T follicular helper cell (primary cell): ENCODE measurements at places on chromosomes 5 and 9.

DNA sequence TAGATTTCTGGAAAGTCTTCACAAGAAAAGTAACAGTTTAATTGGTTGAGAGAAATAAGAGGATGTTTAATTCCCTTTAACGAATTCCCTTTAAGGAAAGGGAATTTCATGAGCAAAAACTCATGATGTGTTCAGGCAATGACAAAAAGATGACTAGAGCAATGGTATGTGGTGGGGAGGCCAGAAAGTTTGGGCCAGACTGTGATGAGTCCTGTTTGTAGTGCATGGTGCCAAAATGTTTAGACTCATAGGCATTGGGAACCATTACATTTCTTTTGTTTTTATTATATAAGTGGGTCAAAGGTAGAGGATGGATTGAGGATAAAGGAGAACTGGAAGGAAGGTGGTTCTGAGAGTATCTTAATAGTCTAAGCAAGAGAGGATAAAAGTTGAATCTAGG is 10.9 kb downstream of the CNTRL start:
- DNase-seq = no peak

DNA sequence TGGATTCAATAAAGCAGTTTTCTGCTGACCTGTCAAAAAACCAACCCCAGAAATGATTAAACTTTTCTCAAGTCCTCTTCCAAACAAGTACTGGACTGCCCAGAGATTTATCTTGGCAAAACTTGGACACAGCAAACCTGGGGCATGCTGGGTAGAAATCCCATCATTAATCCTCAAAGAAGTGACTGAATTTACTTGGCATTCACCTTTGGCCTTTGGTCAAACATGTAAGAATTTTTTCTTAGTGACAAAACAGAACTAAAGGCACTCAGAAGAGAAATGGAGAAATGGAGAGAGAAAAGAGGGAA is 248.6 kb upstream of the NREP start:
- no peak for DNase-seq

- DNase-seq = no peak
These were observed 75.4 kb upstream of the TBC1D2 start for GRCh38 chr9:98330831-98331230.

DNA sequence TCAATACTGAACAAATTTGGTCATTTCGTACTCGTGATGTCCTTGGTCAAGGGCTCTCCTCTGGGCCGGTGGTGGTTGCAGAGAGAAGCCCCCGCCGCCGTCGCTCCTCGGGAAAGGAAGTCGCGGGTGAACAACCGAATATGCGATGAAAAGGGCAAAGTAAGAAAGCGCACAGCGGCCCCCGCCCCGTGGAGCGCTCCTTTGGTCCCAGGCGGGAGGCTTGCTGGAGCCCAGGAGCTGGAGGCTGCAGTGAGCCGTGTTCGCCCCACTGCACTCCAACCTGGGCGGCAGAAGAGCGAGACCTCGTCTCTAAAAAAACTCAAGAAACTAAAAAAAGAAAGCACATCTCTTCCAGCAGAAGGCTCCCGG is 108.4 kb upstream of the LARP1 start:
- DNase-seq = no peak

- DNase-seq = no peak
These were observed 57.6 kb downstream of the IL31RA start for GRCh38 chr5:55908804-55909203.

DNA sequence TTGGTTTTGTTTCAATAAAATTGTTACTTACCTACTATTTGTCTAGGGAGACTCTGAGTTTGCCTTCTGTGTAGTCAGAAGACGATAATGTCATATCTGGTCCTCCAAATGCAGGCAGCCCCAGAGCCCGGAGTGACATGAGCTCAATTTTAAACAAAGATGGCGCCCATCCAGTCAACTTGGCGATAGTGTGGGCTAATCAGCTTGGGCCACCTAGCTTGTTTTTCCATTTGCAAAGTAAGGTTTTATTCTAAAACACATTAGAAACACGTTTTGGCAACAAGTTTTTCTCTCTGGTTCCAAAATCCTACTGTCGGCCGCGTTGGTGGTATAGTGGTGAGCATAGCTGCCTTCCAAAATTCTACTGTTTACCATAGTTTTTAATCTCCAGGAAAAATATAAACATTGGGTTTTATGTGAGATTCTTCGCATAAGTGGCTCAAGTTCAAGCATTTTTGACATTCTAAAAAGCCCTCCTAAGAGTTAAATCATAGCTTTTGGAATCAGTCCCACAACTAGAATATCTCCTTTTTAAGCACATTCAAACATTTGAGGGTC is 13.2 kb downstream of the TSC1 start:
- DNase-seq = no peak

DNA sequence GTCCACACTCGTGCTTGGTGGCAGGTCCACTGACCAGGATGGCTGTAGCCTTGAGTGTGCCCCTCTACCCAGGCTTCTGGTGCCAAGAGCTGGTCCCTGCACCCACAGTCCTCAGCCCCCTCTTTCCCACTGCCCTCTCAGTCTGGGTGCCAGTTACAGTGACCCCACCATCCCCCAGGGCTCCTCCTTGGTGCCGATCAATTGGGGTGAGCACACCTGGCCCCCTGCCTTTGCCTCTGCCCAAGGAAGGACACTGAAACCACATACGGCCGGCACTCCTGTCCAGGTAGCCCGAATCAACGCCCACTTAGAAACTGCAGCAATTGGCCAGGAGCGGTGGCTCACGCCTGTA is 18.5 kb upstream of the QRFP start:
- no peak for DNase-seq

GRCh38 chr5:87899721-87900131 is 368.9 kb downstream of the TMEM161B start:
- no peak for DNase-seq
